ENCODE measurements at places on chromosomes 6 and 20.

- no peak for DNase-seq
Observed at GRCh38 chr6:148830614-148831013, 83.8 kb downstream of the UST start.

DNA sequence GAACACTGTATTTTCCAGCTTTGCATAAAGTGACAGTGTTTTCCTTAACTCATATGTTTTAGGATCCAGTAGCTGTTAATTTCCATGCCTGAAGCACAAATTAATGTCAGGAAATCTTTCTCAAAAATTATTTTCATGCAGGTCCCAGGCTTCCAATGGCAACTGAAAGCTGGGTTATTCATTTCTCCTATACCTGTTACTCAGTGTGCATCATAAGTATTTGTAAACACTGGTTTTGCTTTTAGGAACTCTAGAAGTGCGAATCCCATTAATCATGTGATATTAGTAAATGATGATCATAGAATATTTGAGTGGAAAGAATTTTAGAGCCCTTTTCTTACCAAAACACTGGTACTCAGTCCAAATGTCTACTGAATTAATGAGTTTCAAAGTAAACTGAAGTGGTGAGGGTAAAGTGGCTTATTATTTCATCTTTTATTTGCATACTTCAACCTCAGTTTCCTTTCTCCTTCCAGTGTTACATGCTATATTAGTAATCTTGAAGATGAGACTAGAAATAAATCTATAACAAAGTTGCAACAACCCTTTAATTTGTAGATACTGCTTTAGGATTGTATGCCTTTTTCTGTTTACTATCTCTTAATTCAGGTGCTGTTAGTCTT lies 124.0 kb downstream of the ZFAND3 start:
- no peak for DNase-seq

DNA sequence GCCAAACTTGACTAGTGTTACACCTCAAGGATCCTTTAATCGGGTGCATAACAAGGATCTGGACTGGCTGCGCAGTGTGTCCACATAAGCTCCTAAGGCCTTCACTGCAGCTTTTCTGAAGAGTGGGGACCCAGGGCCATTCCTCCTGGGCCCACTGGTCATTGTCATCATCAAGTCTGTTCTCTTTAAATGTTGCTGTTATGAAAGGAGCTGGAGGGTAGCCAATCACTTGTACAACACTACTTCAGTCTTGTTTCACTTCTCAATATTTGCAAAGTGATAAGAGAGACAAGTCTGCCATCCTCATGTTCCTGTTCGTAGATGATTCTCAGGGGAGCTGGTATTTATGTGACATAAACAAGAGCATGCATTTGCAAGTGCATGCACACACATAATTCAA lies 149.8 kb downstream of the SYNDIG1 start:
- no peak for DNase-seq

DNA sequence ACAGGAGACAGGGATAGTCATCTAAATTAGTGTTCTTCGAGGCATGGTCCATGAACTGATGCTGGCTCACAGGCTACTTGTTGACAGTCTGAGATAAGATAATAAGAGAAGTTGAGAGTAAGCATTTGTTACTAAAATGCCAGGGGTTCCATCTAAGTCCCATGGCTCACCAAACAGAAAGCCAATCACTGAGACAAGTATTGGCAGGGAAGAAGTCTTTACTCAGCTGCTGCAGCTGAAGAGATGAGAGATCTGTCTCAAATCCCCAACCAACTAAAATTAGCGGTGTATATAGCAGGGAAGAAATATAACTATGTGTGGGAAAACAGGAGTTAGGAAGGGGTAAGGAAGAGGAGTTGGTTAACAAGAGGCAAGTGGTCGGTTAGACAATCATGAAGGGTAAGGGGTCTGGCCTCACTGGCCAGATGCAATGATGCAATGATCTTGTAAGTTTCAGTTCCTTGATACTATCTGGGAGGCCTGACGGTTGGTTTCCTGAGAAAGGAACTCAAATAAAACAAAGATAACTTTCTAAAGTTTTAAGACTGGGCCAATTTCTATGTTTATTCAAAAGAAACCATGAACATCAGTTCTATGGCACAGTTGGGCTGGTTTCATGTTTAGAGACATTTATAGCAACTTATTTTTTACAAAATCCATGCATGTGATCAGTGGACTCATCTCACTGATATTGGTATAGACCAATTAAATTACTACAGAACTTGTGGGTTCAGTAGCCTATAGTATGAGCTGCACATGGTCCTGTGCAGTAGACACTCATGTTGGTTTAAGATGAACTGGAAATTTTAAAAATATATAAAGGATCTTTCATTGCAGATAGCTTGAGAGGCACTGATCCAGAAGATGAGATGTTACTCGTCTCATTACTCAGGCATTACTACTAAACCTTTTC lies 9.9 kb upstream of the HEBP2 start:
- DNase-seq, result no peak

GRCh38 chr6:150698391-150698790 lies 98.7 kb downstream of the PLEKHG1 start:
- no peak for DNase-seq

Data from NCI-H226 (cell line).